ENCODE measurements at places on chromosomes 4 and X. TPM values are rescaled to one million over a fixed set of nuclear protein-coding genes. Genes with fewer than 3 reads are reported as not detected.

GRCh38 chrX:129744861-129745321 is 6.1 kb downstream of the XPNPEP2 start:
- no peak for DNase-seq

DNA sequence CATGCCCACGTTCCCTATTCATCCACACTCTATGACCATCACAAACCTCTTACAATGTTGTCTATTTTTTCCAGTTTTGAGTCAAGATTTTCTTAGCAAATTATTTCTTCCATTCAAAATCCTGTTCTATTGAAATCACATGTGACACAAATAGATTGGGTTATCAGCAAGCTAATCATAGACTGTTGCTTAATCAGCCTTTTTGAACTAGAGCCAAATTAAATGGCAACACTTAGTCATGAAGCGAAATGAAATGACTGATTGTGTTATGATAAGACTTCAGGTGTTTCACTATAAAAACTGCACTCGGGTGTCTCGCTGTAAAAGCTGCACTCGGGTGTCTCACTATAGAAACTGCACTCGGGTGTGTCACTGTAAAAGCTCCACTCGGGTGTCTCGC is 890.0 kb upstream of the FRG1 start:
- no peak for DNase-seq

Gene ADH5
- 126 TPM for total RNA-seq

DNA sequence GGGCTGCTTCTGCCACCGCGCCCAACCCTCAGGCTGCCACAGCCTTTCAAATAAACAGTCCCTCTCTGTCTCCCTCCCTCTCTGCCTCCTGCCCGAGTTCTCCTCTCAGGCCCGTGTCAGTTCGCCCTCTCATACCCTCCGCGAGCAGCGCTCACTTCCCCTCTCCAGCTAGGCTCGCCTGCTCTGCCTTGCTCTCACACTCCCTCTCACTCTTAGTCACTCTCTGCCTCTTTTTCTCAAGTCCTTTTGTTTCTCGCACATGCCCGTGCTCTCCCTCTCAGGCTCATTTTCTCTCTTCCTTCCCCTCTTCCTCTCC is 3.2 kb downstream of the EFNB1 start:
- DNase-seq = peak; percentile 76

Gene UTP3
- total RNA-seq = 16.2 TPM

GRCh38 chr4:123127218-123127617 is 204.8 kb upstream of the NUDT6 start:
- DNase-seq = no peak
